ENCODE measurements at places on chromosomes 4 and X.

DNA sequence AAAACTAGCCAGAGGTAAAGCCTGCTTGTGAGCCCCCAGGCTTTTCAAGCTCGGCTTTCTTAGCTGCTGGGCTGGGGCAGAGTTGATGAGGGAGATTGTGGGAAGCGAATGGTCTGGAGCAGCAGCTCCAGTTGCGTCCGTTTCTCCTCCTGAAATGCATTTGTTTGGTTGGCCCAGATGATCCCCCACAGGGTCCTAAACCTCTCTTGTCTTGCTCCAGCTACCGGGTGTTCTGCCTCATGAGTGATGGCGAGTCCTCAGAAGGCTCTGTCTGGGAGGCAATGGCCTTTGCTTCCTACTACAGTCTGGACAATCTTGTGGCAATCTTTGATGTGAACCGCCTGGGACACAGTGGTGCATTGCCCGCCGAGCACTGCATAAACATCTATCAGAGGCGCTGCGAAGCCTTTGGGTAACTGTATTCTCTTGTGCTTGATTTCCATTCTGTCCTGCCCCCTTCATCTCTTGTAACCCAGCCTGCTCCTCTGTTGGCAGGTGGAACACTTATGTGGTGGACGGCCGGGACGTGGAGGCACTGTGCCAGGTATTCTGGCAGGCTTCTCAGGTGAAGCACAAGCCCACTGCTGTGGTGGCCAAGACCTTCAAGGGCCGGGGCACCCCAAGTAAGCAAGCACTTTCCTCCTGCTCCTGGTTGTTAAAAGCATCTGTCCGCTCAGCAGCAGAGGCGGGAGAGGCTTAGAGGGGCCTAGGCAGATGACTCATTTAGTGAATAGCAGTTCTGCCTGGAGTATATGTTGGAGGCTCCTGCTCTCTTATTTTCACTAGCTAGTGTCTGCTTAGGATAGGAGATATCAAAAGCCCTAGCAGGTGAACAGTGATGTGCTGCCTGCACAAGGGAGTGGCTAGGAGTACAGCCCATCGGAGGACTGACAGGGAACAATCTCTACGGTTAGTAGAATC lies 15.3 kb downstream of the TKTL1 start:
- no peak for DNase-seq

- DNase-seq = no peak
These were observed 338.3 kb upstream of the TEX13C start for GRCh38 chrX:124981420-124981819.

- no peak for DNase-seq
These were observed 2.0 kb upstream of the CBR4 start for GRCh38 chr4:169012049-169012448.

- DNase-seq = no peak
These were observed 4.1 kb downstream of the AFF1 start for GRCh38 chr4:86938771-86939520.

DNA sequence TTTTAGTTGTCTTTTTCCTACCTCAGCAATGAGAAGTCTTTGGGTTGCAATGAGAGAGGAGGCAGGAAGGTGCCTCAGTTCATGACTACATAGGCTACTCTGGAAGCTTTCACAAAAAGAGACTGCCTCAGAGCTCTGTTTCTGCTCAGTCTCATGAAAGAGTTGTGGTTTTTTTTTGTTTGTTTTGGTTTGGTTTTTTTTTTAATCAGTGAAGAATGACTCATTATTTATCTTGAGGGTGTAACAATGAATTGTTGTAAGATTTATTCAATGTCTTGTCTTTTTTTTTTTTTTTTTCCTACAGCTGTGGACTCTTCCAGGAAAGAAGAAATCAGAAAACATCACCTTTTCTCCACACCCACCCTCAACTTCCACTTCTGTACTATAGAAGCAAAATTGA lies 67.5 kb upstream of the CXCL13 start:
- DNase-seq = no peak

GRCh38 chr4:3747581-3747904 lies 18.6 kb upstream of the ADRA2C start:
- no peak for DNase-seq

DNA sequence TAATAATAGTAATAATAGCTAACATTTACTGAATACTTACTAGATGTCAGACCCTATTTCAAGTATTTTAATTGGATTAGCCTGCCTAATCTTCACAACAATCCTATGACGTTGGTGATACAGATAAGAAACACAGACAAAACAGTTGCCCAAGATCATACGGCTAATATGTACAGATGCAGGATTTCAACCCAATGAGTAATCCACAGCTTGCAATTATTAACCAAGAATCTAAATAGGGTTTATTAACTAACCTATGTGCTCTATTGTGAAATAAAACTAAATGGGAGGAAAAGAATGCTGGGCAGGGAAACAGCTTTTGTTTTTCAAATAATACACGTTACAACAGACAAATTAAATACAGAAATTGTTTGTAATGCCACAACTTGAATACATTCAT lies 23.4 kb downstream of the FBXO8 start:
- no peak for DNase-seq

DNA sequence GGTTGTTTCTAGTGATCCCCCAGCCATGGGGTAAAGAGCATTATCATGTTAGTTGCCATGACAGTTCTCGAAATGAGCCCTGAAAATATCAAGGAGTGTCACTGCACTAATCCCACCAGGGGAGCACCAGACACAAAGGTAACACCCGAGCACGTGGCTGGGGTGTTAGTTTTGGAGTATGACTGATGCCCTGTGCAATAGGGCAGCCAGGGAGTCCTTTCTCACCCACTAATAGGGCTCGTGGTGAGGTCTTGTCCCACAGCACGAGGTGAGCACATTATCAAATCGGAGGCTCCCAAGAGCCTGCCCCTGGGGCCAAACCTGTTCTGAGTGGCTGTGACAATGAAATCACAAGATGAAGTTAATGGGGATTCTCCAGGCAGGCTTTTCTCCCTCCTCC lies 9.6 kb downstream of the MAMLD1 start:
- no peak for DNase-seq

DNA sequence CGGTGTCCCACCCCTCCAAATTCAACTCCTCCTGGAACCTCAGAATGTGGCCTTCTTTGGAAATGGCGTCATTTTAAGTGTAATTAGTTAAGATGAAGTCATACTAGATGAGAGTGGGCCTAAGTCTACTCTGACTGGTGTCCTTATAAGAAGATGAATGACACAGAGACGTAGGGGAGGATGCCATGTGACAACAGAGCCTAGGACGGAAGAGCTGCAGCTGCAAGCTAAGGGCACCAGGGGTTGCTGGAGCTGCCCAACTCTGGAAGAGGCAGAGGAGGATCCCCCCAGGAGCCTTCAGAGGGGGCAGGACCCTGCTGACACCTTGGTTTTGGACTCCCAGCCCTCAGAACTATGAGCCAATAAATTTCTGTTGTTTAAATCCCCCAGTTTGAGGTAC lies 115.1 kb downstream of the STK32B start:
- no peak for DNase-seq

DNA sequence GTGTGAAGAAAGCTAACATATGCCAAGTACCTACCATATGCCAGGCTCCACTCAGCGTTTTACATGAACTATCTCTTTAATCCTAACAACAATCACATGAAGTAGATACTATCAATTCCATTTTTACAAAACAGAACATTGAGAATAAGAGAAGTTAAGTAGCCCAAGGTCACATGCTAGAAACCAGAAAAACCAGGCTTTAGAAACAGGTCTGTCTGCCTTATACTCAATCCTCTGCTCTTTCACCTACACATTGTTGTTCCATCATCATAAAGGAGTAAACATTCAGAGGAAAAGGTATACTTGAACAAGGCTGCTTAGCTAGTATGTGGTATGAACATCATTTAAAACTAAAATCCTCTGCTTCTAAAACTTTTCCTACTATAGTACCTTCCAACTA lies 42.1 kb downstream of the WDFY3 start:
- no peak for DNase-seq

- no peak for DNase-seq
These were observed 14.5 kb upstream of the ETNPPL start for GRCh38 chr4:108777388-108777787.

DNA sequence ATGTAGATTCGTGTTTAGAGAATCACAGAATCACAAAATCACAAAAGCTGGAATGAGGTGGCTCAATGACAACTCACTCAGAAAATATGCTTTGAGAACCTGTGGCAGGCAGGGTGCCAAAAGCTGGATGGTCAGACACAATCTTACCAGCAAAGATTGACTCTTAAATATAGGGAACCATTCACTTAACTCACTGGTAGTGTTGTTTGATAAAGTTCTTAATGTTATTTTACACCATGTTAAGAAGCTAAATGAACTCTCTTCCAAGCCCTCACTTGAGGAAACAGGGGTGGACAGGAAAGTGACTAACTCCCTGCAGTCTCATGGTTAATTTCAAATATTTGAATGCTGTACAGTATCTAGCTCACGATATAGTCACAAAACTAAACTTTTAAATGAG lies 5.7 kb upstream of the SCOC start:
- DNase-seq = no peak

GRCh38 chr4:151322570-151322969 lies 2.8 kb downstream of the SH3D19 start:
- DNase-seq = no peak

Data from activated gamma-delta T cell treated with anti-CD3 and anti-CD28 coated beads, Interleukin-2, amount 50 U/mL, for 16 hours (primary cell).